SK-MEL-5 (cell line): ENCODE measurements at places on chromosomes 13 and 19. TPM values are rescaled to one million over a fixed set of nuclear protein-coding genes. Genes with fewer than 3 reads are reported as not detected.

REEP6 gene
- total RNA-seq = 3.2 and 4.5 TPM in 2 replicates

GRCh38 chr13:75440100-75440499, 41.9 kb downstream of the TBC1D4 start:
- no peak for DNase-seq

- DNase-seq = no peak
Observed at GRCh38 chr13:75931116-75931515, 295.0 kb downstream of the LMO7 start.

GRCh38 chr19:49637821-49638738, 1.9 kb downstream of the RRAS start:
- peak; percentile 69 for DNase-seq

DNA sequence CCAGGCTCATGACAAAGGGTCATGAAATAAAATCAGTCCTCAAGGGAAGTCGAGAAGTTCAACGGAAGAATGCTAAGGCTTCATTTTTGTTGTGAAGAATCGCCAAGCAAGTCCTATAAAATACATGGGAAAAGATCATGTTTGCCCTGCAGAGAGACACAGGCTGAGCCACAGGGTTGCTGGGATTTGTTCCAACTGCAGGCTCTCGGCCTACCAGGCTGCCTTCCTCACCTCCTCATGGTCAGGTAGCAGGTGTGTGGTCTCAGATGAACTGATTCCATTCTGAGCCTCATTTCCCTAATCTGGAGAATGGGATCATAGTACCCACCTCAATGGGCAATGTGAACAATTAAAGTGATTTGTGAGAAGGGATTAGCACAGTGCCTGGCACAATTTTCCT, 114.9 kb upstream of the SPATA13 start:
- DNase-seq = no peak

- no peak for DNase-seq
Observed at GRCh38 chr13:40052954-40053353, 397.5 kb downstream of the COG6 start.

GRCh38 chr19:51750400-51751094, 1.1 kb downstream of the FPR1 start:
- no peak for DNase-seq

DNA sequence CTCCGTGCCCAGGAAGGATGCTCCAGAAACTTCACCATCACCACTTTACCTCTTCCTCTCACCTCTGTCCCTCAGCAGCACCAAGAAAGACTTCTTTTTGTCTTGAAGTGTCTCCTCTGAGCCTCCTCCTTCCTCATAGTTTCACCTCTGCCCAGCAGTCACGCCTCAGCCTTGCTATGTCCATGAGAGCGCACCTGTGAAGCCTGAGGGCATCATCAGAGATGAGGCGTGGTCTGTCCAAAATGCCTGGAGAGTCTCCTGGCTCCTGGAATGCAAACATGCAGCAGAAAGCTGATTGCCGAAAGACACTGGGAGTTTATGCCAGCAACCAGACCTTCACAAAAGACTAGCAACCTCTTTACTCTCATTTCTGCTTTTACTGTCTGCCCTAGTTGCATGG, 336.6 kb downstream of the TEX29 start:
- no peak for DNase-seq
